ENCODE measurements at places on chromosomes 11 and 22. TPM values are rescaled to one million over a fixed set of nuclear protein-coding genes. Genes with fewer than 3 reads are reported as not detected.

DNA sequence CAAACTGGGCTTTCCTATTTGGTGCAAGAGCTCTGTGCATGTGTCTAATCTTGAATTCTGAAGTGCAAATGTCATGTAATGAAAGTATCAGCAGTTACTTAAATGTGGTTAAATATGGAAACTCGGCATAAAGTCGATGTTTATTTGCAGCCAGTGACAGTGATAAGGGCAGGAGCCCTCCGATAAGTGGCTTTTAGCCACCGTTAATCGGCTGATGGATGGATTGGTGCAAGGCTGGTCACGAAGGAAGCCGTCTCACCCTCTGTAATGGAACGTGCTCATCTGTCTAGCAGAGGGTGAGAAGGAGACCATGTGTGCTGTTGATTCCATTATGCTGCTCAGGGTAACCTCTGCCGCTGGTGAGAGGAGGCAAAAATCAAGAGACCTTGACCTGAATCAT lies 121.8 kb upstream of the PAX6 start:
- H3K4me3 ChIP-seq: no peak overlapping the region
- no peaks in the 10 kb centered on the region for H3K27me3 ChIP-seq
- no peaks in the 10 kb centered on the region for H3K36me3 ChIP-seq
- DNase-seq: no peak

DNA sequence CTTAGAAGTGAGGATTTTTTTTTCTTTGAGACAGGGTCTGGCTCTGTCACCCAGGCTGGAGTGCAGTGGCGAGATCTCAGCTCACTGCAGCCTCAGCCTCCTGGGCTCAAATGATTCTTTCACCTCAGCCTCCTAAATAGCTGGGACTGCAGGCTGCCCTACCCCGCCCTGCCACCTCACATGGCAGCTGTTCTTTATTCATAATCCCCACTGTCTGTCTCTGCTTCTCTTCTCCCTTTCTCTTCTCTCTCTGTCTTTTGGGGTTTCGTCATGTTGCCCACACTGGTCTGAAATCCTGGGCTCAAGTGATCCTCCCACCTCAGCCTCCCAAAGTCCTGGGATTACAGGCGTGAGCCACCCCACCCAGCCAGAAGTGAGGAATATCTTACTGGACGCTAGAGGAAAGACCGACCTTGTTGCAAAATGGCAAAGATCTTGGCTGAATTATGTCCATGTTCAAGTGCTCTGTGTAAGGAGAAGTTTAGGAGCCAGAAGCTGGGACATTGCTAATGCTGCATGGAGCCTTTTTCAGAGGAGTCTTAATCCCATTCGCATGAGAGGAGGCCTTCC lies 21.9 kb downstream of the KRTAP5-5 start:
- no peaks in the 10 kb centered on the region for H3K36me3 ChIP-seq
- H3K27ac ChIP-seq: no peak overlapping the region
- H3K4me3 ChIP-seq: no peak overlapping the region
- no peak for DNase-seq
- H3K4me1 ChIP-seq: no peaks in the 10 kb centered on the region

DNA sequence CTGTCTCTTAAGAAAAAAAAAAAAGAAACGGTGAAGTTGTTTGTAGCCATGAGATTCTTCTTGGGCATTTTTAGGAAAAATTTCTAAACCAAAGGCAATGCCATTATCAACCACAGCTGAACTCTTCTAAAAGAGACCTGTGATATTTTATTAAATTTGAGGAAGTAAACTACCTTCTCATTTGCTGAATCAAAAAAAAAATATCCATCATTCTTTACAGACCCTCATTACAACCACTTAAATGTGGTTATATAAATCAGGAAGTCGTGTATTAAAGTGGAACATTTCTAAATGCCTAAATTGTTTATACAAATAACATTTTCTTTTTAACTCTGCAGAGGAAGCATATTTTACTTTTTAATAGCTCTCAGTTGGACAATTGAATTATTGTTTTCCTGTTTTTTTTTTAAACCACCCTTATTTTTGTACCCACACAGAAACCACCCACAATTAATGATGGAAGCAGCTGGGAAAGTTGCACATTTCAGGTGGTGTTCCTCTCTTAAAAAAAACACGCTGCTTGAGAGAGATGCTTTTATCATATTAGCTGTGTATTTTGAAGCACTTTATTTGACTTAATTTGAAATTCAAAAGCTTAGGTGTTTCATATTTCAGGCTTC lies 91.2 kb downstream of the ARHGAP42 start:
- H3K27ac ChIP-seq: no peak overlapping the region
- H3K4me3 ChIP-seq: no peak overlapping the region
- no peak for DNase-seq
- H3K4me1 ChIP-seq: no peaks in the 10 kb centered on the region
- H3K36me3 ChIP-seq: no peaks in the 10 kb centered on the region

DNA sequence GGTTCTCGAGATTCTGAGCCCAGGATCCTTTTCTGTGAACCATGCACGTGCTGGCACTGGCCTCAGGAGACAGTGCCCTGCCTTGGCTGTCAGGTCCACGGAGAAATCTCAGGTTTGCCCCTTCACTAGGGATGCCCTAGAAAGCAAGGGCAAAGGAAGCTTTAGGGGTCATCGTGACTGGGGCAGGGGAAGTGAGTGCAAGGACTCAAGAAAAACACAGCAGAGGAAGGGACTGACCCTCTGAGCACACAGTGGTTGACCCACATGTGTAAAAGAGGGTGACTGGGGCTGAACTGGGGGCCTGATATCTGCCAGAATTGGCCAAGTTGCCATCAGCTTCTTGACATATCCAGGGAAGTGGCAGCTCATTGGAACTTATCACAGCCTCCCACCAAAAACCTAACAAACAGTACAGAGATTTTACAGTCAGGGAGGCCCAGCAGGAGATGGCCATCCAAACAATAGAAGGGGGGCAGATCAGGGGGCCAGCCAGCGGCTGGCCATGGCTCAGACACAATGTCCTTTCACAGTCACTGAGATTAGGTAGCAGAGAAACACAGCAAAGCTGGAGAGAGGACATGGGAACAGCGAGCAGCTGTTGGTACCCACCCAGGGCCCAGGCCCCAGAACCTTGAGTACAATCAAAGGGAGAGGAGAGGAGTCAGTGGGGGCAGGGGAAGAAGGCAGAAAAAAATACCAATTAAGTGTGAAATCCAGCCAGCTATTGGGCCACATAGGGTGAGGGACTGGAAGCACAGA lies 4.4 kb downstream of the TMEM121B start:
- DNase-seq: no peak
- H3K27me3 ChIP-seq: peaks cover under 1% of the 10 kb centered on the region
- H3K4me1 ChIP-seq: peaks cover 7% of the 10 kb centered on the region
- no peaks in the 10 kb centered on the region for H3K36me3 ChIP-seq

DNA sequence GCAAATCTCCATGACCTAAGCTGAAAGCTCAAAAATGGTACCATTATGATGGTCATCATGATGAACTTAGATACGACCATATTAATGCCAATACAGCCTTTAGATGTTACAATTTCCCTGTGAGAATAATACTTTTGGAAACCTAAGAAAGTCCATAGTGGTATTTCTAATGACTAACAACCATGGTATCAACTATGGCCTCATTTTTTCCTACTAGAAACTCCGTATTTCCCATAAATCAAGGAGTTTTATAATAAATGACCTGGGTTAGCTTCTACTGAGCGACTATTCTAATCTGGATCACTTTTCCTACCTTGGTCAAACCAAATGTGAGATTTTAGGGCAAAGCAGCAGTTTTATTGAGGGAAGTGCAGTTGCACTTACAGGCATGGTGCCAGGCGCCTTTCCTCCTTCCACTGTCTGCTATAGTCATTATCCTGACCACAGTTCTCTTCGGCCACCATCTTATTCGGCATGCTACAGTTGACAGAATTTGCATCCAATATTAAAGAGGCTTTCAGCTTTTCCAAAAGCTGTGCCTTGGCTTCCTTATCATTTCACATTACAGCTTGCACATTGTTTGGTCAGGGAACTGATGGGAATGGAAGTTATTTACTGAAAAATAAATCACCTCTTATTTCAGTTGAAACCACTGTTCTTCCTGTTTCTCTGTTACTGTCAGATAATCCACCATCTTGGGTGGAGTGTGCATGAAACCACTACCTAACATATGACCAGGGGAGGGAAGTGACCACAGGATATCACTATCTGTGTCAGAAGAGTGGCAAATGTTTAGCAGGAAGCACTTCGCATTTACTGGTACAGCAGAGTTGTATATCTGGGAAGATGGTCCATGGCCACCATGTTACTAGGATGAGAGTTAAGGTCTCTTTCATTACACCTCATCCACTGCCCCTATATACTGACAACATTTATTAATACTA lies 74.5 kb upstream of the PICALM start:
- no peak overlapping the region for H3K27ac ChIP-seq
- no peak overlapping the region for H3K4me3 ChIP-seq
- no peaks in the 10 kb centered on the region for H3K36me3 ChIP-seq
- DNase-seq: no peak
- H3K27me3 ChIP-seq: no peaks in the 10 kb centered on the region
- peaks cover 1% of the 10 kb centered on the region for H3K4me1 ChIP-seq

GRCh38 chr22:44166498-44167276 lies 14.0 kb upstream of the PARVG start:
- H3K36me3 ChIP-seq: no peaks in the 10 kb centered on the region
- no peak for DNase-seq
- H3K27ac ChIP-seq: no peak overlapping the region
- no peaks in the 10 kb centered on the region for H3K4me1 ChIP-seq
- H3K4me3 ChIP-seq: no peak overlapping the region
- H3K27me3 ChIP-seq: no peaks in the 10 kb centered on the region

- H3K27me3 ChIP-seq: no peaks in the 10 kb centered on the region
- peaks cover 15% of the 10 kb centered on the region for H3K4me1 ChIP-seq
- no peak overlapping the region for H3K4me3 ChIP-seq
- no peak for DNase-seq
- H3K27ac ChIP-seq: no peak overlapping the region
These were observed 12.0 kb downstream of the STIM1 start for GRCh38 chr11:3867209-3868091.

- H3K4me1 ChIP-seq: peaks cover 7% of the 10 kb centered on the region
- no peaks in the 10 kb centered on the region for H3K36me3 ChIP-seq
- H3K4me3 ChIP-seq: no peak overlapping the region
- no peaks in the 10 kb centered on the region for H3K27me3 ChIP-seq
These were observed 3.4 kb downstream of the ARSA start for GRCh38 chr22:50624347-50625130.

DNA sequence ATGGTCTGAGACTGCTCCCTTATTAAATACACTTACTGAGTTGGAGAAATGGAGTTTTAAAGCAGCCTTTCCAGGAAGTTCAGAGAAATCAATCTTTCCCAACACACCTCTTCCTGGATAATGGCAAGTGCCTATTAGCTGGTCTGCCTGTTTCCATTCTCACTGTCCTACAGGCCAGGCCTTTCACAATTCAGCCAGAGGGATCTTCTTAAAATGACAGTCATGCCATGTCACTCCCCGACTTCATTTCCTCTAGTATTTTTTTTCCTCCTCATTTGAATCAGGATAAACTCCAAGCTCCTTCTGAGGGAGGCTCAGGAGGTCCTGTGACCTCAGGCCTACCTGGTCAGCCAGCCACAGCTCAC lies 62.6 kb downstream of the FDX1 start:
- H3K4me3 ChIP-seq: no peak overlapping the region
- DNase-seq: no peak
- H3K4me1 ChIP-seq: no peaks in the 10 kb centered on the region
- no peak overlapping the region for H3K27ac ChIP-seq

DNA sequence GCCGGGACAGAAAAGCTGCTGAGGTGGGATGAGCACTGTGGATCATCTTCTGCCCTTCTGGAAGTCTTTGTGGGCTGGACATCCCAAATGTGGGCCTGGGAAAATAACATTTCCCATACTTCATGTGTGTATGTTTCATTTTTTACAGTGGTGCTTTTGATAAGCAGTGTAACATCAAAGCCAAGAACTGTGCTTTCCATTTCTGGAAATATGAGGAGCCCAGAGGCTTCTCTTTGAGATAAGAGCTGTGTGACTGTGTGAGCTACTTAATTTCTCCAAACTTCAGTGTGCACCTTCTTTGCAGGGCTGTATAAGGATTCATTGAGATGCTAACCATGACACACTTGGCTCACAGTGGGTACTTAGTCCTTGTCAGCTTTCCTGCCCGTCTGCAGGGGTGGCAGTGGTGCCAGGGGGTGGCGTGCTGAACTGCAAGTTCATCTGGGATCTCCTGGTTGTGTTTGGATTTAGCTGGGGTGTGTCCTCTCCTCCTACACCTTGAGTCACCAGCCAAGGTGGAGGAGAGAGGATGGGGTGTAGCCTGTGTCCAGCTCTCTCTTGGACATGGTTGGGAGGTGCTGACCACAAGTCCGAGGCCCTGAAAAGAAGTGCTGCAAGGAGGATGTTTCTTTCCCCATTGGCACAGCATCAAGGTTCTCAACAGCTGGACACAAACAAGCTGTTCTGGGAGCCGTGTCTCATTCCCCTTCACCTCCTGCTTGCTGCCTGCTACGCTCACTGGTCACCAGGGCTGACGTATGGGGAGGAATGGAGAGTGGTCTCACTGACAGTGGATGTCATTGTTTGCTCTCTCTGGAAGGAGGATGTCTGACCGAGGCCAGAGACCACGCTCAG lies 139.4 kb downstream of the TEAD1 start:
- H3K27ac ChIP-seq: peak overlapping the region; percentile 80
- peaks cover 30% of the 10 kb centered on the region for H3K4me1 ChIP-seq
- no peaks in the 10 kb centered on the region for H3K27me3 ChIP-seq
- H3K4me3 ChIP-seq: no peak overlapping the region
- H3K36me3 ChIP-seq: no peaks in the 10 kb centered on the region

DNA sequence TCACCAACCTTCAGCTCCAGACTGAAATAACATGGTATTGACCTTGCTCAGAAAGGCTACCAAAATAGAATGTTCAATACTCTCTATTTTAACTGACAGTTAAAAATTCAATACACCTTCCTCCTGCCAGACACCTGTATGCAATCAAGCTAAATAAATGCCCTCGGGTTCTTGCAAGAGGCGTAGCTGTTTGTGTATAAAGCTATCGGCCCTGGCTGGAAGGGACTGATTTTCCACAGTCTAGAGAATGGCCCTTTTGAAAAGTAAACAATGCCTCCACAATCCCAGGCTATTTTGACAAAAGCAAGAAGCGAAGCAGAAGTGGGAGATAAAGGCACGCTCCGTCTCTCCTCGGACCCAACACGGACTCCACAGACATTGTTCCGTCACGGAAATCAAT lies 791.2 kb downstream of the BRD1 start:
- DNase-seq: no peak
- H3K4me1 ChIP-seq: no peaks in the 10 kb centered on the region
- no peak overlapping the region for H3K27ac ChIP-seq
- H3K36me3 ChIP-seq: no peaks in the 10 kb centered on the region

DNA sequence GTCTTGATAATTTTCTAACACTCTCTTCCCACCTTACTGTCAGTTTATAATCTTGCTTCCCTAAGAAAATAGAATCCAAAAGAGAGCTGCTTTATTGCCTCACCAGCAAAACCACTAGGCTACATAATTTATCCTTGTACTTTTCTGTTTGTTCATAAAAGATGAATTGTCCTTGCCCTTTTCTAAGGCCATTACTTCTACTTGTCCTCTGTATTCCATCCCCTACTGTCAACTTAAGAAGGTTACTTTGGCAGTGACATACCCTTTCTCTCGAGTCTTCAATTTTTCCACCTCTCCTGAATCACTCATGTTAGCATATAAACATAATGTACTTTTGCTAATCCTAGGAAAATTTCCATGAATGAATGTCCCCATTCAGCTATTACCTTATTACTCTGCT lies 18.0 kb downstream of the BIRC2 start:
- no peak overlapping the region for H3K4me3 ChIP-seq
- H3K36me3 ChIP-seq: no peaks in the 10 kb centered on the region
- no peak overlapping the region for H3K27ac ChIP-seq

The TENM4 gene
- 61.2 TPM for total RNA-seq

The TRMT112 gene
- total RNA-seq: 267 TPM

The TRPM5 gene
- total RNA-seq: 0.11 TPM
